ENCODE measurements at places on chromosomes 16 and 17.

GRCh38 chr16:30401768-30402425 lies 5.5 kb upstream of the ZNF771 start:
- no peak for DNase-seq

GRCh38 chr17:50459756-50460155 lies 8.9 kb downstream of the CHAD start:
- DNase-seq: no peak

GRCh38 chr16:68228652-68229051 lies 7.3 kb downstream of the ESRP2 start:
- no peak for DNase-seq

- peak; percentile 4 for DNase-seq
These were observed 713 bp downstream of the COX11 start for GRCh38 chr17:54967621-54968261.

- no peak for DNase-seq
These were observed 32.5 kb downstream of the MEAK7 start for GRCh38 chr16:84471966-84472365.

All from A172 (cell line).